ENCODE measurements at places on chromosomes 2 and 18. TPM values are rescaled to one million over a fixed set of nuclear protein-coding genes. Genes with fewer than 3 reads are reported as not detected.

Gene AGXT
- not detected for total RNA-seq

Gene RNU2-63P
- total RNA-seq: 18.8 TPM

- peaks cover 5% of the 10 kb centered on the region for H3K27me3 ChIP-seq
- peak; percentile 94 for DNase-seq
- H3K4me1 ChIP-seq: peaks cover 39% of the 10 kb centered on the region
- peak overlapping the region; percentile 91 for H3K27ac ChIP-seq
Measured at GRCh38 chr2:105455488-105456003, 56.7 kb upstream of the FHL2 start.

Gene TFCP2L1
- not detected for total RNA-seq

Gene NPAS2
- total RNA-seq: 13.3 TPM

Gene ELOA2
- not detected for total RNA-seq

DNA sequence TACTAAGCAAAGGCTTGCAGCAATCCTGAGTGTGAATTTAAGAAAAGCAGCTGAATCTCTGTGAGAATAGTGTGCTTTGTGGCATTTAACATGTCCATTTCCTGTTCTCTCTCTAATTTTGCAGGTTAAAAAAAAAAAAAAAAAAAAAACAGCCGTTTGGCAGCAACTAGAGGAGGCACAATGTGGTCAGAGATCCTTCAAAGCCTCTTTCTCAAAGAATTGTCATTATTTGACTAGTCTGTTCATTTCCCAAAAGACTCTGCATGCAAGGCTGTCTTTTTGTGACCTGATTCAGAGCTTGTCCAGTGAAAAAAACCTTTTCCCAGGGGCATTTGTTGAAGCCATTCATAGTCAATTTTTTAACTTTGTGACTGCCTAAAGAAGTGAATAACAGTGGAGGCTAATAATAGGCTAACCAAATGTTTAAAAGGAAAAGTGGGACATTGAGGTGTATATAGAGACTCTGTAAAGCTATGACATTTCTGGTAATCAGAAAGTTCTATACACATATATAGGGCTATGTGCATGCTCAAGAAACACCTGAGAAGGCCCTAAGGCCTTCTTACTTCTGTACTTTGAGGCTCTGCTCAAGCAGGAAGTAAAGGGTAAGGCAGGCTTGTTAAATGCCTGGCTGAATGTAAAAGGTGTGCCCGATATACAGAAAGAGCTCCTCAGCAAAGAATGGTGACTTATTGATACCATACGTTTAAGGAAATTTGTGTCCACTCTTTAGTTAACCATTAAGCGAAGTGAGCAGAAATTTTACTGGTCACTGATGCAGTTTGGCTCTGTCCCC, 289.6 kb upstream of the RAB6C start:
- DNase-seq: no peak
- H3K27ac ChIP-seq: no peak overlapping the region
- no peak overlapping the region for H3K4me3 ChIP-seq
- H3K27me3 ChIP-seq: no peaks in the 10 kb centered on the region

GRCh38 chr18:25817546-25818237, 272.7 kb downstream of the SS18 start:
- no peak for DNase-seq
- H3K4me3 ChIP-seq: no peak overlapping the region
- 0 out of 2 replicates have a peak, but pooled peaks cover 7% of the 10 kb centered on the region for H3K4me1 ChIP-seq
- no peak overlapping the region for H3K27ac ChIP-seq
- no peaks in the 10 kb centered on the region for H3K36me3 ChIP-seq

DNA sequence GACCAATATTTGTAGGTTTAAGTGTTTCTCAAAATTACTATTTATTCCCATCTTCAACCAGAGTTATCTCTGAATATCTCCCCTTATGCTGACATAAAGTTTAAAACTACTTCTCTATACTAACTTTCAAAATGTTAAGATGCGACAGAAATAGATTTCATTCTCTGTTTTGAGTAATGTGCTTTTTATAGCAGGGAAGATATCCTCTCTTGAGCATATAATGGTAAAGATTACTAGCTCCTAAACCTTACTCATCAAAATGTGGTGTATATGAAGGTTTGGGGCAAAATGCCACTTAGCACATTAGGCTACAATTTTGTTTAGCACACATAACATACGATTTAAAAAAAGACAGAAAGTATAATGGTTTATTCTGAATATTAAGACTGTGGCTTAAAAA, 54.4 kb downstream of the CWC22 start:
- no peak overlapping the region for H3K27ac ChIP-seq
- H3K4me1 ChIP-seq: no peaks in the 10 kb centered on the region
- H3K4me3 ChIP-seq: no peak overlapping the region
- peaks cover 23% of the 10 kb centered on the region for H3K36me3 ChIP-seq

Gene TRIM43
- not detected for total RNA-seq

Gene ZC3H8
- 3.4 TPM for total RNA-seq

Gene PID1
- total RNA-seq: 8.3 TPM

Gene KRTCAP3
- total RNA-seq: 1.0 TPM

Gene IL36RN
- total RNA-seq: not detected
